ENCODE measurements at places on chromosomes 7 and 10. TPM values are rescaled to one million over a fixed set of nuclear protein-coding genes. Genes with fewer than 3 reads are reported as not detected.

GHRHR gene
- total RNA-seq: not detected

- no peak for DNase-seq
These were observed 110.2 kb downstream of the SRPK2 start for GRCh38 chr7:105278565-105278964.

GRCh38 chr10:12177642-12178041 lies 18.0 kb downstream of the NUDT5 start:
- peak; percentile 34 for DNase-seq

DNA sequence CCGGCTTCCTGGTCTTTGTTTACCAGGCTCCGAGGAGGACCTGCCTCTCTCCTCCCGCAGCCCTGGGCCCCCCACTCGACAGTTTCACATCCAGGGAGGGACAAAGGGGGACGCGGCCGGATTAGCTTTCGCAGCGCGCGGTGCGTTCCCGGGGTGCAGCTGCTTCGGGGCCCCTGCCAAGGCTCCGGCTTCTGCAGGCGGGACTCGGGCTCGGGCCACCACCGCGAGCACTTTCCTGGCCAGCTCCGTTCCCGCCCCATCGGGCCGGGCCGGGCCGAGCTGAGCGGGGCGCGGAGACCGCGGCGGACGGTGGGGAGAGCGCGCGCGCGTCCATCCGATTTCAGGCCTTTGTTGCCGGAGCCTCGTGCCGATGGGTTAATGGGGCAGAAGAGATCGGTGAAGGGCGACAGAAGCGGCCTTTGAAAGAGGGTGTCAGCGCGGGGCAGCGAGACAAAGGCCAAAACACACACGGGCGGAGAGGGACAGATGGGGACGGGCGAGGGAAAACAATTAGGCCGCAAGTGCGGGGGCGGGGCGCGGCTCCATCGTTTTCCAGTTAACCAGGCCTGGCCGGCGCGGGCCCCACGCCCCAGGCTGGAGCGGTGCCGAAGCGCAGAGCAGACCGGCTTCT lies 8.5 kb upstream of the UNCX start:
- DNase-seq: no peak

GRCh38 chr10:85624511-85624910 lies 742.1 kb downstream of the GRID1 start:
- DNase-seq: no peak

GRCh38 chr7:35716038-35716803 lies 21.3 kb upstream of the HERPUD2 start:
- DNase-seq: peak; percentile 32

OR2A14 gene
- not detected for total RNA-seq

ITPRID1 gene
- total RNA-seq: not detected

GRCh38 chr7:156000601-156001396 lies 188.5 kb upstream of the SHH start:
- DNase-seq: peak; percentile 27

AS3MT gene
- 0.12 TPM for total RNA-seq

DNA sequence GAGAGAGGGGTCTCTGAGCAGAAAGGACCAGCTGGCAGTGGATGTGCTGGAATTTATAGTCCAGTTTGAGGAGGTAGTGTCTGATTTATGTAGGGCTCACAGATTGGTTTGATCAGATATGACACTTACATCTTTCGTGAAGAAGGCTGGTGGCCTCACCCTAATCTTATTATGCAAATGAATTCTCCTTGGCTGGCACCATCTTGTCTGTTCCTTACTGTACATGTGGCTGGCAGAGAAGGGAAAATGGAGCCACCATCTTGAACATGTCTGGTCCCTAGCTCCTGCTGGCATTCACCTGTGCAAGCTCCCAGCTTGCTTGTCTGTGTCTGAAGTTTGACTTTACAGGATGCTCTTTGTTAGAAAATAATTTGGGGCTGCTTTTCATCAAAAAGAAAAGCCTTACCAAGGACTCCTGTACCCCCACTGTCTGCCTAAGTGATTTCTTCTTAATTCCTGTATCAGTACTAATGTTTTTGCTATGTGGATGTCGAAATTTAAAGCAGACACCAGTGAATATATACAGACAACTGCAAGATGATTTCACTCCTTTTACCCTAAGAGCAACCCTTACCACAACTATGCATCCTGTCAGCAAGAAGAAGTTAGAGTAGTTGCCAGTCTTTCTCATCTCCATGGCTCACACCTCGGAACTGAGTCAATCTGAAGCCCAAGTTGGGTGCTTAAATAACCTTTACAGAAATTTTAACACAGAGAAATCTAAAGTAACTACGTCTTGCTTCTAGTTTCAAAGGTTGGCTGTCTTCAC lies 322.0 kb upstream of the SEMA3D start:
- DNase-seq: peak; percentile 5

EEPD1 gene
- 24.3 TPM for total RNA-seq

GRCh38 chr7:37333075-37333474 lies 115.6 kb downstream of the ELMO1 start:
- peak; percentile 68 for DNase-seq

Data from M059J (cell line).